Bronchial smooth muscle cell (primary cell): ENCODE measurements at places on chromosomes 6 and 20. TPM values are rescaled to one million over a fixed set of nuclear protein-coding genes. Genes with fewer than 3 reads are reported as not detected.

Gene OR2B3
- total RNA-seq = not detected in 2 replicates

Gene RAB44
- under 0.01 TPM in 1 of 2 replicates, not detected in the other for total RNA-seq

Gene ULBP3
- 8.4 and 9.5 TPM in 2 replicates for total RNA-seq

Gene ADA
- 9.4 and 11.3 TPM in 2 replicates for total RNA-seq

Gene OR2J1
- not detected in 2 replicates for total RNA-seq

Gene TDP2
- 36.6 and 39.5 TPM in 2 replicates for total RNA-seq

Gene ANGPT4
- total RNA-seq = not detected in 2 replicates

Gene HAO1
- total RNA-seq = not detected in 2 replicates
